Adrenal gland (tissue), 19 donors: ENCODE measurements at places on chromosomes 1 and 21. TPM values are rescaled to one million over a fixed set of nuclear protein-coding genes. Genes with fewer than 3 reads are reported as not detected.

- DNase-seq: no peak
These were observed 18.7 kb upstream of the LBR start for GRCh38 chr1:225446595-225446960.

GRCh38 chr1:158833264-158833663, 2.1 kb downstream of the MNDA start:
- DNase-seq: no peak

DNA sequence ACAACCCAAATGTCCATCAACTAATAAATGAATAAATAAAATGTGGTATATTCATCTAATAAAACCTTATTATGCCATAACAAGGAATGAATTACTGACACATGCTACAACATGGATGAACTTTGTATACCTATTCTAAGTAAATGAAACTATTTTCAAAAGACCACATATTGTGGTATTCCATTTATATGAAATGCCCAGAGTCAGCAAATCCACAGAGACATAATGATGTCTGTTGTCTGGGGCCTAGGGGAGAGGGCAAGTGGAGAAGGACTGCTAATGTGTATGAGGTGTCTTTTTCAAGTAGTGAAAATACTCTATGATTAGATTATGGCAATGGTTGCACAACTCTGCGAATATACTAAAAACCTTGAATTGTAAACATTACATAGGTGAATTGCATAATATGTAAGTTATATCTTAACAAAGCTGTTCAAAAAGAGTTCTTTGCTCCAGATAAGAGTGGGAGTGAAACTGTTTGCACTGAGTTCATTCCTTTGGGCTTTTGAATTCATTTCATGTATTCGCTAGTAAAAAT, 464.2 kb downstream of the NUF2 start:
- no peak for DNase-seq

DNA sequence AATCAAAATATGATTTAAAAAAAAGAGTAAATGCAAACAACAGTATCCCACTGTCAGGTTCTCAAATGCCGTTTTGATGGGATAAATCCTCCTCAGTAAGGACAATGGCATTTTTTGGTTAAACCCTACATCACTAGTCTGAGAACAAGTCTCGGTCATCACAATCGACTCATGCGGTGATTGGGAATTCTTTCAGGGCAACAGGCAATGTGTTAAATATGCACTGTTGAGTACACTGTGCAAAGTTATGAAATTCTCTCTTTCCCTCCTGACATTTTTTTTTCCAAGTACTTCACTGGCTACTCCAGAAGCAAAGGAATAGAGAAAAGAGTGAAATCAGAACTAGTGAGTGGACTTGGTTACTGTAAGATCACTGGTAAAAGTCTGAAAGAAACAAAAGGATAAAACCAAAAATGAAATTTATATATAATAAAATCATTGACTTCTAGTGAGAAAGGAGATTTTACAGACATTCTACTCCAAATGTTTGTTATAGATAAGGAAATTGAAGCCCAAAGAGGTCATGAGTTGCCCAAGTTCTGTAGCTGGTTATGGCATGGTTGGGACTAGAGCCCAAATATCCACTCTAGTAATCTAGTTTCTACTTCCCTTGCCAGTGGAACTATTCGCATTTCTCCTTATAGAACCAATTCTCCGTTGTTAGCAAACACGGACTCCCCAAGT, 111.3 kb downstream of the TGFBR3 start:
- DNase-seq: no peak

DNA sequence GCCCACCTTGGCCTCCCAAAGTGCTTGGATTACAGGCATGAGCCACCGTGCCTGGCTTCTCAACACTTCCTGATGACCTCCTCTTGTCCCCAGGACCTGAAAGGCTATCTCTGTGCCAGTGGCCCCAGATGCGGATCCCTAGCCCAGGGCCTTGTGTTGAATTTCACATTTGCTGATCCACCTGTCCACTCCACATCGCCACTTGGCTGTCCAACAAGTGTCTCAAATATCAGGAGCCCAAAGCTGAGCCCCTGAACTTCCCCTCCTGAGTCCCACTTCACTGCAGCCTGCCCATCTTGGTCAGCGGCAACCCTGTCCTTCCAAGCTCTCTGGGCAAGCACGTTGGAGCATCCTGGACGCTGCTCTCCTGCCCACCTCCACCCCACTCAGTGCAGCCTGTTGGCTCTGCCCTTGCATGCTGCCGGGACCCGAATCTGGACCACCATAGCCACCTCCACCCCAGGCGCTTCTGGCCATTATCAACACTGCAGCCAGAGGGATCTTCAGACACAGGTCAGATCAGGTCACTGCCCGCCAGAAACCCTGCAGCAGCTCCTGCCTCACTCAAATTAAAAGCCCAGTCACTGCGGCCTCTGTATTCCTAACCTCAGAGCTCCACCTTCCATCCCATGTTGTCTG, 352.5 kb upstream of the VAMP3 start:
- DNase-seq: no peak

DNA sequence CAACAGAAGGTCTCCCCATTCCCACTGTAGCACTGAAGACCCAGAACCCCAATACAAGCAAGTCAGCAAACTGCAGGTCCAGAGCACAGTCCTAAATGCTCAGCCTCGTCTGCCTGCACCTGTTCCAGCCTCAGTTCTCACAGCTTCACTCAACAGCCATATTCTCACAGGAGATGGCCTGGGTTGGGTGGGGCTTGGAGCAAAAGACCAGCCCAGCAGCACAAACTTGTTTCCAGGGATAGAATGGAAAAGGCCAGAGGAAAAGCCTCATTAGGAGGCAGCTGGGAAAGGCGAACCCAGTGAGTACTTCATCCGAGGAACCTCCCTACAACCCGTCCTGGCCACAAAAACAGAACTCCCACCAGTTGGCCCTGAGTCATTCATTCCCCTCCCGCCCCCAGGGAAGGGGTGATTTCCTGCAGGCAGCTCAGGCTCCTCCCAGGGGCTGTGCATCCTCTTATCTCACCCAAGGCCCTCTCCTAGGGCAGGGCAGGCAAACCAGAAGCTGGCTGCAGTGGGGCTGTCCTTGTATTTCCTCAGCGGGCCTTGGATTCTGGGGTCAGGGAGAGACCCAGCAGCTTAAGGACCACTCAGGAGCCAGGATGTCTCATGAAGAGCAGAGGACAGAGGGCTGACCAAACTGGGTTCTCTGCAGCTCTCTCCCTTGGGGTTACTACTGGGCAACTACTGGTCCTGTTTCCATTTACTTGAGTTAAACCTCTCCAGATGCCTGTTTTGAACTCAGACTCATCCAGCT, 7.4 kb upstream of the MPL start:
- peak; percentile 86 for DNase-seq

DNA sequence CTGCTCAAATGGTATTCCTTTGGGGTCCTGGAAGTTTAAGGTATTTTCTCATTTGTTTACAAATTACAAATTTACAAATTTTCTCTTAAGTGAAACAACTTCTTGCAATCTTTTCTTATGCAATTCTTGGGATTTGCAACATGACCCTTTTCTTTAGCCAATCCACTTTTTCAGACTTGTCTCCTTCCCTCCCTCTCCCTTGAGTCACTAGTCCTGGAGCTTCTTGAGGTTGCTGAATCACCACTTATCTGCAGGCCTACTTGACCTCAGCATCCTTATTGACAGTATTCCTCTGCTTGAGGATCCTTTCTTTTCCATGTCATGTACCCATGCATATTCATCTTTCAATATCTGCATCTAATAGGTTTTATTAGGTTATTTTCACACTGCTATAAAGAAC, 302.8 kb upstream of the ADAMTS5 start:
- DNase-seq: no peak

DNA sequence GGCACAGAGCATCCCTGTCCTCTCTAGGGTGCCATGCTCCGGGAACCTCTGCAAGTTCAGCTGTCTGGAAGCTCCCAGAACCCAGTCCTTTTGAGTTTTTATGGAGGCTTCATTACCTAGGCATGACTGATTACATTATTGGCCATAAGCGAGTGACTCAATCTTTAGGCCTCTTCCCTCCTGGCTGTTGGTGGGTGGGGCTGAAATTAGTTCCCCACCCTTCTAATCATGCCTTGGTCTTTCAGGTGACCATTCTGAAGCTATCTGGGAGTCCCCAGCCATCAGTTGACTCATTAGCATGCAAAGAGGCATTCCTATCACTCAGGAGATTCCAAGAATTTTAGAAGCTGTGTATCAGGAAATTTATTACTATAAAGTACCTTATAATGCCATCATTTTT, 46.6 kb downstream of the WLS start:
- DNase-seq: no peak

- no peak for DNase-seq
These were observed 4.7 kb downstream of the MYSM1 start for GRCh38 chr1:58695206-58695605.

- DNase-seq: peak; percentile 16
These were observed 48.5 kb upstream of the ACOT11 start for GRCh38 chr1:54499360-54500106.

DNA sequence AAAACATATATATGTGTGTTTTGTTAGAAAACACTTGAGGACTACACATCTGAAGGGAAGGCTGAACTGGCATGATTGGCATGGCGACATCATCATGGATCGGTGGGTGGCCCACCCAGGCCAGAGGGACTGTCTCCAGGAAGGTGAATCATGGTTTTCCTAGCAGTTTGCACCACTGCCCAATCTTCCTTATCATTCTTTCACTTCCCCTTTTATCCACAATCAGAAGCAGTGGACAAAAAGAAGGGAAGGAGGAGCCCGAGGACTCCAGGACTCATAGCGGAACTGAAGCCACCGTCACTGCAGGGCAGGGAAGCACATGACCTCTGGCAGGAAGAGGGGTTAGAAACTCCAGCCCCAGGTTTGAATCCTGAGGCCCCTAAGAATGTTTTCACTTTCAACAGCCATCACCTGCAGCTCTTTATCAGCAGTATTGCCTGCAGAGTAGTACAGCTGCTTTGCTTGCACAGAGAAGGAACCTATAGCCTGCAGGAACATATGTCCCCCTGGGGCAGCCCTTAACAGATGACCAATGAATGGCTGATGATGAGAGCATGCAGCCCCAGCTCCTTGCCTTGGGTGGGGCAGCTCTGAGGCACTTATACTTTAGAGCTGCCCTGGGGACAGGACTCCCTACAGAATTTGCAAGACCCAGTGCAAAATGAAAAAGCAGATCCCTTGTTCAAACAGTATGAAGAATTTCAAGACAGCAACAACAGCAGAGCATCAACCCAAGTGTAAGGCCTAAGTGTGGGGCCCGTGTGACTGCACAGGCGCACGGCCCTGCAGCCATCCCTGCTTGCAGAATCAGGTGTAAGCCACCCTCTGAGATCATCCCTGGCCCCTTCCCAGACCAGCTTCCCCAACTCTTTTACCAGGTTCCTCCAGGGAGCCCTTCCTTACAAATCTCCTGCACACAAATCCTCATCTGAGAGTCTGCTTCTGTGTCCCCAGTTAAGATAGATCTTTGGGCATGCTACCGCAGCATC, 241.8 kb upstream of the IRF2BP2 start:
- DNase-seq: peak; percentile 36

DNA sequence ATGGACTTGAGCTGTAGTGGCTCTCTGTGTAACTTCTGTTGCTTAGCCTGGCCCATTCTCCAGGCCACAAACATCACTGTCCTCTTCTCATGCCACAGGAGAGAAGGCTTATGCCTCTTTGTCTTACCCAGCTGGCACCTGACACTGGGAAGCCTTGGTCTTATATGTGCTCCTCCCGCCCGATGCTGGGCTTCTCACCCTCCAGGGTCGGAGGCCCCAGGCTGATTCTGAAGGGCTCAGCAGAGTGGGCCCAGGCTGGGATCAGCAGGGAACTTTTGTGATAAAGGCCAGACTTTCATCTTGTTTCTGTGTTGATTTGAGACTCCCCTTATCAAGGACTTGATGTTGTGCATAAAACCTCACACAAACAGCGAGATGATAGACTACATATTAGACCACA, 29.8 kb downstream of the TRPM2 start:
- no peak for DNase-seq

DNA sequence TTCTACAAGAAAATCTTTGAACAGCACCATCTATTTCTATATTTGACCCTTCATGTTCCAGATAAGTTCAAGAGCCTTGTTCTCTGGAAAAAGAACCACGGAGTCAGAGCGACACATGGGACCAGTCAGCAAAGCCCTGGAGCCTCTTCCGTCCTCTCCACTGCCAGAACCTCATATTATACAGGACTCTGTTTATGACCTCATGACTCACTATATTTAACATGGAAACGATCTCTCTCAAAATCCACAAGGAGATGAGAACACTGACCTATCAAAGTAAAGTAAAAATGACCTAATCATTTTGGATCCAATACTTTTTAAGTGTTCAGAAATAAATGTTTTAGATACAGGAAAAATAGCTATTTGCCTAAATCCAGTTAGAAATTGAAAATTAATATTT, 124.6 kb upstream of the KRTAP19-8 start:
- no peak for DNase-seq

PDC gene
- total RNA-seq: not detected
